ENCODE measurements at places on chromosomes 7 and 10. TPM values are rescaled to one million over a fixed set of nuclear protein-coding genes. Genes with fewer than 3 reads are reported as not detected.

- no peak for DNase-seq
Measured at GRCh38 chr7:45580053-45580872, 6.1 kb downstream of the ADCY1 start.

DNA sequence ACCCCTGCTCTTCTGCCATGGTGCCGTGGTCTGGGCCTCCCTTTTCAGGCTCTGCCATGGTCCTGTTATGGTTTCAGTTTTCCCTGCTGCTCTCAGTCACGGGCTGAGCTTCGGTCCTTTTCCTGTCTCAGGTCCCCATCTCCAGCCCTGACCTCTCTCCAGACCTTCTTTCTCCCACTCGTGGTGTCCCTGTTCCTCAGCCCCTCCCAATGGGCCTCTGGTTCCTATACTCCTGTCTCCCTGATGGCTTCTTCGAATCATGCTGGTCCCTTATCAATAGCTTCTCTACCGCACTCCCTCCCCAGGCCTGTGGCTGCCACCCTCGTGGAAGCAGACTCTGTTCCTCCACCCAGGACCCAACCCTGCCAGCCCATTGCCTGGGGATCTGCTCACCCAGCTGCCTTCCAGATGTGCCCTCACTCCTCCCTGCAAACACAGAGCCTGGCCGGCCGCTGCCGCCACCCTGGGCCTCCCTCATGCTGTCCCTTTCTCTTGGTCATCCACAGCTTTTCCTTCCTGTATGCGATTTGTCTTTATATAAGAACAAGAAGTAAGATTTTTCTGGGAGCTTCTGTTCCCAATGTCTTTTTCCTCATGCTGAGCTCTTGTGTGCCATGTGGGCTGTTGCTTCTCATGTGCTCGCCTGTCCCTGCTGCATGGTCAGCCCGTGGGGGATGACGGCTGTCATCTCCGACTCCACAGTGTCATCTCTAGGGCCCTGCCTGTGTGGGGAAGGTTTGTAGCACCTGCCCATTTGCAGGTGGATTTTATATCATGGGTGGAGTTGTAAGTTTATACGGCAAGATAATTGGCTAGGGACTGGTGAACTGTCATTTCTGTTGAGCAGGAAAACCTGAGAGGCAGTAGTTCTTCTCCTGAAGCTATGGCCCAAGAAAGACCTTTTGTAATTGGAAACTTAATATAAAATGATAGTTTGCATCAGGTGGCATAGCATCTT, 126.7 kb downstream of the NT5C2 start:
- no peak for DNase-seq

- DNase-seq = no peak
Measured at GRCh38 chr10:20883552-20883951, 13.6 kb downstream of the NEBL start.

DNA sequence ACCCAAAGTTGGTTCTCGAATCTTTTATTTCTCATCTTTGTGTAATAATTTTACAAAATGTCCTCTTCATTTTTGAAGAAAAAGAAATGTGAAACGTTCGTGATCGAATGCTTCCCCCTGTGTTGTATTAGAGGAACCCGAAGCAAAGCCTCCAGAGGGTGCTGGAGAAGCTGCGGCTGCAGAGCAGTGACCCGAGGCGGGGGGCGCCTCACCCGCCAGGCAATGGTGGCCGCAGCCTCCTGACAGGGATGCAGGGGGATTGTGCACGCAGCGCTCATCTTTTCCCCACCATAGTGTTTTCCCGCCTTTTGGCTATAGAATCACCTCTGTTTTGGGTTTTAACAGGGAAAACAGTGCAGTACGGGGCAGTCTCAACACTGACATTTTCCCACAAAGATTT, 307.5 kb upstream of the ANKRD30A start:
- no peak for DNase-seq

ARPC1A gene
- 326 TPM for total RNA-seq
